PC-3 (cell line): ENCODE measurements at places on chromosomes 1 and 21. TPM values are rescaled to one million over a fixed set of nuclear protein-coding genes. Genes with fewer than 3 reads are reported as not detected.
A peak's percentile ranks its signal among the peaks of the same experiment; 100 is the strongest.

GRCh38 chr1:214404154-214404553 lies 123.2 kb downstream of the SMYD2 start:
- H3K27me3 ChIP-seq = no peaks in the 10 kb centered on the region
- DNase-seq = no peak
- peaks cover 13% of the 10 kb centered on the region; the same call in 1 of the 2 replicates for H3K4me1 ChIP-seq
- H3K27ac ChIP-seq = no peak overlapping the region
- H3K4me3 ChIP-seq = no peak overlapping the region

DNA sequence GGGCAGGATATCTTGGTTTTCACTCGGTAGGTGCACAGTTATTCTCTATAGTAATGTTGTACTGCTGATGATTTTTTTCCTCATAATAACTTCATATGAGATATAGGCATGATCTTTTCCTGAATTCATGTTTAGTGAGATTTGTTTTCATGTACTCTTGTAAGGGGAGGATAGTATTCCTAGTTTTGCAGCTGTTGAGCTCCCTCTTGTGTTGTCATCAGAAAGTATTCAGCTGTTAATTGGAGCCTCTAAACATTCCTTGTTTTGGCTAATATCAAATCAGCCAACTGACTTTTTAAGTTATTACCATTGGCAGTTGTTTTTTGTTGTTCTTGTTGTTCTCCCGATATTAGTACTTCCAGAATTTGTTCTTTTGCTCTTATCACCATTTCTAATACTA lies 24.4 kb downstream of the OR10R2 start:
- peak; percentile 16 for DNase-seq
- no peaks in the 10 kb centered on the region for H3K4me1 ChIP-seq
- no peaks in the 10 kb centered on the region for H3K36me3 ChIP-seq
- H3K27ac ChIP-seq = no peak overlapping the region

GRCh38 chr1:1014799-1015681 lies 1.7 kb downstream of the ISG15 start:
- H3K4me1 ChIP-seq = peaks cover 23% of the 10 kb centered on the region
- H3K27ac ChIP-seq = peak overlapping the region; percentile 66
- H3K36me3 ChIP-seq = no peaks in the 10 kb centered on the region
- DNase-seq = peak; percentile 59

DNA sequence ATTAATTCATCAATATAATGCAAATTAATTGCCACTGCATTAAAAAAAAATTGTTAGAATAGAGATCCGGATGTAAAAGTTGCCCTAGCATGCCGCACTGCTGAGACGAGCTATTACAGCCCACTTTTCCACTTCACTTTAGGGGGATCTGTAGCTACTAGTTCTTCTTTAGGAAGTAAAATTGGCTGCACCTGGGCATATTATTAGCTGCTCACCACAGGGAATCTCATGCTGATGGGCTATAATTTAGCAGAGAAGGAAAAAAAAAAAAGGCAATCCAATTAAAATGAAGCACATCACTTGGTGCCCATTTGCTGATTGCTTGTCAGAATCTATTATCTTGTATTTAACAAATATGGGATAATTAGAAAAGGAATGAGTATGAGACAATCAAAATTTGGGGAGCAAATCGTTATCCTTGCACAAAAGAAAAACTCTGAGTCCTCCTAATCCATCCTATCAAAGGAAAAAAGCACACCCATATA lies 233.4 kb downstream of the DSCAM start:
- no peaks in the 10 kb centered on the region for H3K4me1 ChIP-seq
- H3K27me3 ChIP-seq = no peaks in the 10 kb centered on the region
- DNase-seq = no peak
- H3K4me3 ChIP-seq = no peak overlapping the region

- no peaks in the 10 kb centered on the region for H3K27me3 ChIP-seq
- H3K4me3 ChIP-seq = no peak overlapping the region
- no peak overlapping the region for H3K27ac ChIP-seq
- peak; percentile 34 for DNase-seq
- H3K4me1 ChIP-seq = no peaks in the 10 kb centered on the region
- no peaks in the 10 kb centered on the region for H3K36me3 ChIP-seq
Measured at GRCh38 chr1:14939527-14940284, 213.8 kb upstream of the TMEM51 start.

GRCh38 chr1:165844933-165845332 lies 17.5 kb downstream of the UCK2 start:
- no peak overlapping the region for H3K27ac ChIP-seq
- H3K4me3 ChIP-seq = no peak overlapping the region
- no peaks in the 10 kb centered on the region for H3K27me3 ChIP-seq
- no peak for DNase-seq

- peaks cover 20% of the 10 kb centered on the region for H3K4me1 ChIP-seq
- no peaks in the 10 kb centered on the region for H3K27me3 ChIP-seq
- H3K27ac ChIP-seq = no peak overlapping the region
Measured at GRCh38 chr21:36792505-36792967, 93.6 kb downstream of the SIM2 start.

DNA sequence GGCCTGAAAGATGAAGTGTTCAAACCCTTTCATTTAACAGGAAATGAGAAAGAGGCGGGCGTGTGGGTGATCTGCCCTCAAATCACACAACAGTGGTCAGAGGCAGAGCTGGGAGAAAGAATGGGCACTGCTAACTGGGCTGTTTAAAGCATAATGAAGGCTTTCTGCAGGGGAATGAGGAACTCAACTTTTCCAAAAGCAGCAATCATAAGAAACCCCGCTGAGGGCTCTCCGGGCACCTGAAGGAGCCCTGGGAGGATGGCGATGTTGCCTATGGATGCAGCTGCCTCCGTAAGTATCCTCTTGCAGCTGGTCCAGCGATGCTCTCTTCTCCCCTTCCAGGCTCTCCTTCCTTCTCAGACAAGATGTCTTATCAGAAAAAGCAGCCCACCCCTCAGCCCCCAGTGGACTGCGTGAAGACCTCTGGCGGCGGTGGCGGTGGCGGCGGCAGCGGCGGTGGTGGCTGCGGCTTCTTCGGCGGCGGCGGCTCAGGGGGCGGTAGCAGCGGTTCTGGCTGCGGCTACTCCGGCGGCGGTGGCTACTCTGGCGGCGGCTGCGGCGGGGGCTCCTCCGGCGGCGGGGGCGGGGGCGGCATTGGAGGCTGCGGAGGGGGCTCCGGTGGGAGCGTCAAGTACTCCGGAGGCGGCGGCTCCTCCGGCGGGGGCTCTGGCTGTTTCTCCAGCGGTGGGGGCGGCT lies 1.2 kb downstream of the LORICRIN start:
- no peaks in the 10 kb centered on the region for H3K36me3 ChIP-seq
- no peak for DNase-seq
- H3K27ac ChIP-seq = no peak overlapping the region
- no peak overlapping the region for H3K4me3 ChIP-seq
- H3K27me3 ChIP-seq = peaks cover 74% of the 10 kb centered on the region

- no peaks in the 10 kb centered on the region for H3K36me3 ChIP-seq
- no peak overlapping the region for H3K27ac ChIP-seq
- DNase-seq = no peak
- H3K27me3 ChIP-seq = no peaks in the 10 kb centered on the region
- H3K4me3 ChIP-seq = no peak overlapping the region
Measured at GRCh38 chr1:153546371-153546770, 765 bp upstream of the S100A4 start.

- H3K36me3 ChIP-seq = no peaks in the 10 kb centered on the region; the same call in 1 of the 2 replicates
- H3K4me3 ChIP-seq = no peak overlapping the region
- no peaks in the 10 kb centered on the region for H3K27me3 ChIP-seq
- no peak overlapping the region for H3K27ac ChIP-seq
- peaks cover 16% of the 10 kb centered on the region for H3K4me1 ChIP-seq
- DNase-seq = no peak
Measured at GRCh38 chr1:244052016-244052727, 1.1 kb downstream of the ZBTB18 start.

DNA sequence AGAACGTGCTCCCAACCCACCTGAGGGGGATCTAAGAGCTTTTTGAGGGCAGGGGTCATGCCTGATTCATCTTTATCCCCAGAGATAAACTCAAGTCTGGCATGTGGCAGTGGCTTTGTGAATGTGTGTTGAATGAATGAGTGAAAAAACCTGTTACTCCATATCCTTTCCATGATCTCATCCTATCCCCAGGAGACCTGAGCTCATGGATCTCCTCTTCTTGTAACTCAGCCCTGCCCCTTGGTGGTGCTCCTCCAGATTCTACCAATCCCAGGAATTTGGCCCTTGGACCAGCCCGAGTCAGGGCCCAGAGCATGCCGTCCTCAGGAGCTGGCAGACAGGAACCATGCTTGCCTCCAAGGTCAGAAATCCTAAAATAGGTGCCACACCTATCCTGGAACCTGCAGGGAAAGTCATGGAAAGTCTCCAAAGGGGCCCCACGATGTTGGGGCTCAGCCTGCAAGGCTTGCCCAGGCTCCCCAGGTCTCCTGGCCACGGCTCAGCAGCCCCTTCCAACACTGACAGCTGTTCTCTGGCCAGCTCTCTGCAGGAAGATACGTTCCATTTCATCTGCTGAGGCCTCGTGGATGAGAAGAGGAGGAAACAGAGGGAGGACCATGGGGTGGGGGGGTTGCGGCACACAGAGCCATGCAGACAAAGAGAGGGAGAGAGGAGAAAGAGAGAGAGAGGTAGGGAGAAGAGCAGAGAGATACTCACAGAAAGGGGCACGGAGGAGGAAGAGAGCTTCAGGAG lies 214.6 kb downstream of the TRABD2B start:
- peak; percentile 41 for DNase-seq
- H3K27me3 ChIP-seq = no peaks in the 10 kb centered on the region
- H3K27ac ChIP-seq = no peak overlapping the region

GRCh38 chr1:176880955-176881595 lies 283.4 kb downstream of the ASTN1 start:
- H3K27me3 ChIP-seq = peaks cover 16% of the 10 kb centered on the region
- no peaks in the 10 kb centered on the region for H3K36me3 ChIP-seq
- H3K27ac ChIP-seq = no peak overlapping the region

- H3K4me1 ChIP-seq = peaks cover 17% of the 10 kb centered on the region
- peak overlapping the region; percentile 93; the same call in 1 of the 2 replicates for H3K4me3 ChIP-seq
- peaks cover 17% of the 10 kb centered on the region for H3K36me3 ChIP-seq
Measured at GRCh38 chr1:157139052-157139715, 989 bp upstream of the ETV3 start.

GRCh38 chr1:154253671-154254070 lies 18.8 kb upstream of the HAX1 start:
- H3K27ac ChIP-seq = no peak overlapping the region
- no peaks in the 10 kb centered on the region for H3K27me3 ChIP-seq
- H3K4me3 ChIP-seq = no peak overlapping the region
- H3K36me3 ChIP-seq = peaks cover 83% of the 10 kb centered on the region

- no peaks in the 10 kb centered on the region for H3K36me3 ChIP-seq
- no peaks in the 10 kb centered on the region for H3K27me3 ChIP-seq
- DNase-seq = no peak
- no peak overlapping the region for H3K27ac ChIP-seq
Measured at GRCh38 chr21:46317710-46318463, 5.8 kb downstream of the C21orf58 start.

DNA sequence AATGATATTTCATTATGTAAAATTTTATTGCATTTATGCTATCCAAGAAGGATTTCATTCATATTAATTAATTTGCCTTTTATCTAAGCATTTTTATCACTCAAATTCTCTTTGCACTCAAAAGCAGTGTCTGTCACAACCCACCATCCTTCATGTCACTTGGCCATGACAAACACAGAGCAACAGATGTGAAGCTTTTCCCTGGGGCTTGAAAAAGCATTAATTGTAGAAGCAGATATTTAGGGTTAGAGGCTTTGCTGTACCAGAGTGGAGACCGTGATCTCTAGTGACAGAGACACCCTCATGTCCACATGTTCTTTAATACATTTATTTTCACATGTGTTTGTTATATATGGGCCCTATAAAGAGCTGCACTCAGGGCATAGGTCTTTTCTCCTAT lies 230.5 kb downstream of the SPATA17 start:
- H3K36me3 ChIP-seq = no peaks in the 10 kb centered on the region
- H3K4me3 ChIP-seq = no peak overlapping the region
- DNase-seq = no peak
- 0 out of 2 replicates have a peak, but pooled peaks cover 3% of the 10 kb centered on the region for H3K27me3 ChIP-seq

FMO4 gene
- total RNA-seq = 0.23 and 0.98 TPM in 2 replicates

CORT gene
- total RNA-seq = 1.2 TPM in 1 of 2 replicates, not detected in the other

OR10K1 gene
- not detected in 2 replicates for total RNA-seq

PRAMEF33 gene
- total RNA-seq = not detected in 2 replicates

AKR7A3 gene
- total RNA-seq = 0.40 and 1.2 TPM in 2 replicates
